ENCODE measurements at places on chromosomes 4 and X.

DNA sequence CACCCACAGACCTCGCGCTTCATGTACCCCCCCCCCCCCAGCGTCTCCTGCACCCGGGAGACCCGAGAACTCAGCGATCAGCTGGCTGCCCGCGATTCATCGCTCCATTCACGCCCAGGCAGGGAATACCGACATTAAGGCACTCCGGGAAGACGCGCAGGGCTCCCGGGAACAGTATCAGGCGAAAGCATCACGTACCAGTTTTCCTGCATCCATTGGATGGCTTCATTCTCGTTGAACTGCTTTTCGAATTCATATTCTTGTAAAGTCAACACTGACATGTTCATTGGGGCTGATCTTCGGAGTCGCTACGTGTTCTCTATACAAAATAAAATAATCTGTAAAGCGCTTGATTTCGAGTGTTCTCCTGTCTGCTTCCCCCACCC, 373 bp downstream of the ELOVL6 start:
- DNase-seq, result no peak

DNA sequence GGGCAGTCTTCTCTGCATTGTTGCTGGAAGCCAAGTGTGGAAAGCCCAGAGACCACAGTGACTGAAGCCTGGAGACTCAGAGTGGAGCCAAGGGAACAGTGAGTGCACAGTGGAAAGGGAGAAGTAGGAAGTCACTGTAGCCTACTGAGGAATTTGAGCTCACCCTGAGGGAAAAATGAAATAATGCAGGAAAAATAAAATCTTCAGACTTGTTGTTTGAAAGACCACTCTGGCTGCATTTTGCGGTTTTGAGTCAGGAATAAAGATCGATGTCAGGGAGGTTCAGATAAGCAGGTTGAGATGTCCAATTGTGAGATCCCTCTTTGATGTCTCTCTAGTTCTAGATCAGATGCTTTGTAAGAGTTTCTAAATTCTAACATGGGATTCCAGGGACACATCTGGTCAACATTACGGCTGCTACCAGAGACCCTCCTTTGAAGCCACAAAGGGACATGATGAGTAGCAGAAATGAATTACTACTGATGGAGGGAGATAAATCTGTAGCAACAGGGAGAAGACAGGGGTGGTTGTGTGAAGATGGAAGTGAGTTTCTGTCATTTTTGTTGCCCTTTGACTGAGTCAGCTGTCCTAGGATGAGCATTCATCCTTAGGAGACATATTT, 8.4 kb downstream of the ADH4 start:
- DNase-seq, result no peak

- DNase-seq, result no peak
These were observed 61.0 kb downstream of the STX18 start for GRCh38 chr4:4480685-4481398.

GRCh38 chr4:120688791-120689190, 233.7 kb downstream of the PRDM5 start:
- no peak for DNase-seq

DNA sequence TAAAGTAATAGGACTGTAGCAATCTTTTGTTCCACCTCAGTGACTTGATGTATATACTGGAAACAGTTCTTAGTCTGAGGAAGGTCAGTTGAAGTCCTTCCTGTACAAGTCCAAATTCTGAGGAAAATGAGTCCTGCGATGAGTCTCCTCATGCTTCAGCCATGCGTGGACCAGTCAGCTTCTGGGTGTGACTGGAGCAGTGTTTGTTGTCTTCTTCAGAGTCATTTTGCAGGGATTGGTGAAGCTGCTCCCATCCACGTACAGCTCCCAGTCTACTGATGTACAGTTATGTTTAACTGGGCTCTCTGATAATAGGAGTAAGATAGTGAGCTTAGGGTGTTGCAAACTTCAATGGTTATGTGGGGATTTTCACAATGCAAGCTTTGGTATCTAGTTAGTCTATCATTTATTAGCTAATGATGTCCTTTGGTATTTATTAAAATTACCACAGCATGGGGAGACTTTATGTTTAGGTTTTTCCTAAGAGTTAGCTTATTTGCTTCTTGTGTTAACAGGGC, 3.4 kb downstream of the UGT2B17 start:
- DNase-seq, result no peak

All from RKO (cell line).